ENCODE measurements at places on chromosomes 4 and X.

DNA sequence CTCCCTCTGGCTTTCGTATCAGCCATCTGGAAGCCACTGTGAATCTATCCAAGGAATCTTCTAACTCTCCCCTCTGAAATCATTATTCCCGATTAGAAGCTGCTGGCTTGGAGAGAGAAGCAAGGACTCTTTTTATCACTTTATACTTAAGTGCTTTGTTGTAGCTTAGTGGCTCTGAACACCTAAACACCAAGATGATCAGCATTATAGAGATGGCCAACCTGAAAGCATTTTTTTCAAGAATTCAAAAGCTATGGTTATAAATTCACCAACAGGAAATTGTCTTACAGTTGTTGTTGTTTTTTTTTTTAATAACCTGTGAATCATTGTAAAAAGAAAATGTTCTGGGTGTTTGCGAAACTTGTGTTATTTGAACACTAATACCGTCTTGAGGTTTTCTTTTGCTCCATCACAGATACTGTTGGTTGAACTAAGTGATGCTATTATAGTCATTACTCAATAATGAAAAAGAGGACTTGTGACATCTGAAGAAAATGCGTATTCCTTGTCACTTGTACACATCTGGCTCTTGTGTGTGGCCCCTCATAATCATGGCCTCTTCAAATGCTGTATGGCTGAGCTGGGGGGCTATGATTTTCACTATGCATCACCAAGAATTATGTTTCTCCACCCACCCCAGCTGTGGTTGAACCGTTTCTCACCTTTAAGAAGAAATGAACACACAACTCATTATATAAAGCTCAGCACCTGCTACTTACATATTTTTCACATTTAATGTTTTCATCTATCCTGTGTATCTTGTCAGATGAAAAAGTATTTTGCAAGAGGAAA lies 11.8 kb upstream of the SMIM43 start:
- DNase-seq = no peak

DNA sequence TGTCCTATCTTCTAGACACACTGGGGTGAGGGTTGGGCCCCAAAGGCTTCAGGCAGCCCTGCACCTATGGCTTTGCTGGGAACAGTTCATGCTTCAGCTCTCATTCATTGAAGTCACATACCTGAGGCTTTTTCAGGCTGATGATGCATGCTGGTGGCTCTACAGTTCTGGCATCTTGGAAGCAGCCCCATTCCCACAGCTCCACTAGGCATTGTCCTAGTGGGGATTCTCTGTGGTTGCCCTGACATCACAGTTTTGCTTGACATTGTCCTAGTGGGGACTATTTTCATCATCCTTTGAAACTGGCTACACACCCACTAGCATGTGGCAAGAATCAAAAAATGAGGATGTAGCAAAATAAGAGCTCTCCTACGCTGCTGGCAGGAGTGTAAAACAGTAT lies 37.7 kb upstream of the C4orf17 start:
- DNase-seq = no peak

GRCh38 chr4:120452001-120452400 lies 385.4 kb upstream of the MAD2L1 start:
- no peak for DNase-seq

- DNase-seq = no peak
Observed at GRCh38 chr4:58961925-58962324, 1851.7 kb upstream of the IGFBP7 start.

DNA sequence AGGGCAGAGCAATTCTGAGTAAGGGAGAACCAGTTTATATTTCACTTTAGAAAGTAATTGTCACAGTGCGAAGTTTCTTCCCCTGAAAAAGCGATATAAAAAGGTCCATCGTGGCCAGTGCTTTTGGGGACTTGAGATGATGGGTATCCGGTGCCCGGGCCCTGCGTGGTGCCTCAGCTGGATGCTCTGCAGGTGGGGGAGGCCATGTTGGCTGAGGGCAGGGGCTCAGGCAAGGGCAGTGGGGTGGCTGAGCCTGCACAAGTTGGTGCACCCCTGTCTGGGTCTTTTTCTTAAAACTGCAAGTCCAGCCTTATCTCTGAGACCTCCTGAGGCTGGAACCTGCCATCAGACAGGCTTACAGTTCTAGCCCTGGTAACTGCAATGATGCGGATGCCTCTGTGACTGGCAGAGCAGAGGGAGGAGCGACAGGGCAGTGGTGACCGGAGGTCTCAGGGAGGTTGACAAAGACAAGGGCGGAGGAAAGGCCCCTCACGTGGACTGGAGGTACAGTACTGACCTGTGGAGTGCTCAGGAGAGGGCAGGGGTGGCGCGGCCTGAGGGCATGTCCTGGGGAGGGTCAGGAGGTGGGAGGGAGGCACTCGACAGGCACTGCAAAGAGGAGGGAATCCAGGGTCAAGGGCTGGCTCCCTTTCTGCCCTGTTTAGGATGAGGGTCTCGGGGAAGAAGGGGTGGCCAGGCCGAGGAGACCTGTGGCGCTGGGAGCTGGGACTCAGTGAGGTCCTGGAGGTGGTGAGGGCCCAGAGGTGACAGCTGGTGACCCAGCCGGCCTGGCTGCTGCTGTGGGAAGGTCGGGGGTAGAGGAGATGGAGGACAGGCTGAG lies 1.8 kb downstream of the RGS12 start:
- DNase-seq = no peak

- no peak for DNase-seq
Observed at GRCh38 chr4:36676139-36677050, 395.0 kb downstream of the DTHD1 start.

DNA sequence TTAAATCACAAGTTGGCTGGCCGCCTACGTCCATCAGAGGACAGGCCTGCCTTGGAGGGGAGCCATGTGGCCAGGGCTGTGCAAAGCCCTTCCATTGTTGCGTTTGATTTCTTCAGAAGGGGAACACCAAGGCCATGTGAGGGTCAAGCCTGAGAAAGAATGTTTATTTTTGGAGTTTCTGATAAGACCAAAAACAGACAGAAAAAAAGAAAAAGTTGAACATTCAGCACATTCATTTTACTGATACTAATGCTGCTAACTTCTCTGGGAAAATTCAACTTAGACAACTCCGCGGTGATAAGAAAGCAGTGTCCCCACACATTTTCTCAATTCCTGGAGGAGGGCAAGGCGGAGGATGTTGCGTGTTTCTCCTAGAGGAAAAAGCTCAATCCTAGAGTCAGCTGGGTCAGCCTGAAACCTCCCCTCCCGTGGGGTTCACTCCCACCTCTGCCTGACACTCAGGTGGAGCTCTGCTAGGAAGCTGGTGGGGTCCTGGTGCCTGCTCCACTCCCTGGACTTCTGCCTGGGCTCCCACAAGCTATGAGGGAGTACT lies 63.5 kb downstream of the ANAPC4 start:
- no peak for DNase-seq

GRCh38 chrX:108347800-108348199 lies 90.4 kb downstream of the COL4A6 start:
- no peak for DNase-seq

GRCh38 chr4:3306450-3306849 lies 13.6 kb downstream of the RGS12 start:
- no peak for DNase-seq

DNA sequence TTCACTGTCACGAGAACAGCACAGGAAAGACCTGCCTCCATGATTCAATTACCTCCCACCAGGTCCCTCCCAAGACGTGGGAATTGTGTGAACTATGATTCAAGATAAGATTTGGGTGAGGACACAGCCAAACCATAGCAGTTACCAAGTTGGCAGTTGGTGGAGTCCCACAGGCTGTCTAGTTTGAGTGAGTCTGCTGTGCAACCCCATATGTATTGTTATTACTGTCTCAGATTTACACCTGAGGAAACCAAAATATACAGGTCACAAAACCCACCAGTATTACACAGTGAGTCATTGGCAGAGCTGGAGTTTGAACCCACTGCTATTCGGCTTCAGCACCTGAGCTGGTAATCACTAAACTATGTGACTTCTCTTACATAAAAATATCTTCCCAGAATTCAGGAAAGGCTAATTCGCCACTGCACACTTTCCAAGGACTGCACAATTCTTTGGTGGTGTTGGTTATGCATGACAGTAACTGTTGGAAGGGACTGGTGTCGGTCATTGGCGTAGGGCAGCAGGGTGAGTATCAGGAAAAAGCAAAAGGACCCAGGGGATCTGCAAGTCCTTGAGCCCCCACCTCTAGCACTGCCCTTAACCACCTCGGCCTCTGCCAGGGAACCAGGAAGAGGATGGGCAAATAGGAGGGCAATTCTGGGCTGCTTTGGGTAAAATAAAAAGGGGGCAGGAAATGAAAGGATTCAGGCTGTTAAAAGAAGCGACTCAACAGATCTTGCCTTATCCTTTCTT lies 110.1 kb downstream of the USP46 start:
- no peak for DNase-seq

- DNase-seq = no peak
Observed at GRCh38 chrX:130419263-130419662, 17.5 kb downstream of the RBMX2 start.

GRCh38 chrX:110746014-110746413 lies 49.6 kb downstream of the CHRDL1 start:
- no peak for DNase-seq

DNA sequence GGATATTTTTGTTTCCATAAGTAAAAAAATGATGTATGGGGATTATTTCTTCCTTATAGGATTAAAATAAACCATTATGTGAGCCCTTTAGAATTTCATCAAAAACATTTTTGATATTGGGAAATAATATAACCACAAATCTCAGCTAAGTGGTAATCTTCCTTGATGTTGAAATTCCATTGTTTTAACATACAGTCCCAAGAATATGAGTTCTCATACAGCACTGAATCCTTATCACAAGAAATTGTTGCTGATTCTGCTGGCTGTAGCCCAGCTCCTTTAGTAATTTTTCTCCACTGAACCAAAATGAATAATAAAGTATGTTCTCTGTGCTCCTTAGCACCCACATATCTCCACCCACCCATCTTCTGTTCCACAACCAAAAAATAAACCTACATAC lies 41.9 kb upstream of the FAM47B start:
- no peak for DNase-seq

DNA sequence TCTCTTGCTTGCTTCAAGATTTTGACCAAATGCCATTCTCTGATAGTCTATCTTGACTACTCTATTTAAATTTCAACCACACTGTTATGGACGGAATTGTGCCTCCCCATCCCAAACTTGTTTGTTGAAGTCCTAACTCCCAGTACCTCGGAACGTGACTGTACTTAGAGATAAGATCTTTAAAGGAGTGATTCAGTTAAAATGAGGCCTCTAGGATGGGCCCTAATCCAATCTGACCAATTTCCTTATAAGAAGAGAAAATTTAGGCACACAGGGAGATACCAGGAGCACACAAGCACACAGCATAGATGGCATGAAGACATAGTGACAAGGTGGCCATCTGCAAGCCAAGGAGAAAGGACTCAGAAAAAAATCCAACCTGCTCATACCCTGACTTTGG lies 269.9 kb downstream of the KCNIP4 start:
- DNase-seq = no peak

DNA sequence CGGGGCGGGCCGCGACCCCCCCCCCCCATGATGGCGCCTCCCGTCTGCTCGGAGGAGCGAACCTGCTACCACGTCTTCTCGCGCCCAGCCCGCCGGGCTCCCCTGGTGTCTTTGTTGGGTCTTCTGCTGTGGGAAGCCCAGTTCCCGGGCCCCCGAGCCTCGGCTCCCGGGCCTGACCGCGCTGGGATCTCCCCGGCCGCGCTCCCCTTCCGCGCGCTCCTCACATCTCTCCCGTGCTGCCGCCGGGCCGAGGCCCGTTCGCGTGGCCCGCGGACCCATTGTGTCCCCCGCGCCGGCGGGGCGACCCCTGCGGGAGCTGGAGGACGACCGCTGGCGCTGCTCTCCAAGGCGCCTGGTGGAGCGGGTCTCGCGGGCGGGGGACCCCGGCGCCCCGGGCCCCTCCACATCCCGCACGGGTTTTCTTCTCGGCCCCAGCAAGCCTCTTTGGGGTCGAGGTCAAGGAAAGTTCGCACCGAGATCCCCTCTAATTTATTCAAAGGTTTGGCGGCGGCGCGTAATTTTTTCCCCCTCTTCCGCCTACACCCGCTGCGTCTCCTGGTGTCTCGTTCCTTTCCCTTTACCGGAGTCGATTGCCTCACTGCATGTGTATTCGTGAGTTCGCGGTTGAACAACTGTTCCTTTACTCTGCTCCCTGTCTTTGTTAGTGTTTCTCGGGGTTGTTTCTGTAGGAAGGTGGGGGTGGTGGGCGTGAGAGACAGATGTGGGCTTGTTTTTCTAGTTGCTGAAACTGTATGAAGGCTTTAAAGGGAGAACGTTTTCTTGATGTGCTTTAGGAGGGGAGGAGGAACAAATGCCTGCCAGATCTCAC lies 770 bp downstream of the SMAD1 start:
- DNase-seq = peak; percentile 48

- peak; percentile 42 for DNase-seq
Observed at GRCh38 chr4:183183906-183184535, 85.0 kb downstream of the WWC2 start.

DNA sequence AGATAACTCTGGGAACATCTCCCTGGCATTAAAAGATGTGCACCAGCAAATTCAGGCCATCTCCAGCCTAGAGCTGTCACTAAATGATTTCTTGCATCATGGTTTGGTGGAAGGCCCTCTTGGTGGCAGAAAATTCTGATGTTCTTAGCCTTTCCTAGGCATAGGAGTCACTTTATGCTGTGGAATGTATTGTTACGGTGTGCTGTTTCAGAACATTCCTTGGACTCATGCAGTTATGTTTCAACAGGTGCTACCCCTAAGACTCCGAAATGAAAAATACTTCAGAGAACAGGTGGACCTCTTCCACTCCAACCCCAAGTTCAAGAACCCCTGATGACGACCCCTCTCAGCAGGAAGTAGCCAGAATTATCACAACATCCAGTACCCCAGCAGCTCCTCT lies 20.3 kb upstream of the PAPSS1 start:
- DNase-seq = no peak

DNA sequence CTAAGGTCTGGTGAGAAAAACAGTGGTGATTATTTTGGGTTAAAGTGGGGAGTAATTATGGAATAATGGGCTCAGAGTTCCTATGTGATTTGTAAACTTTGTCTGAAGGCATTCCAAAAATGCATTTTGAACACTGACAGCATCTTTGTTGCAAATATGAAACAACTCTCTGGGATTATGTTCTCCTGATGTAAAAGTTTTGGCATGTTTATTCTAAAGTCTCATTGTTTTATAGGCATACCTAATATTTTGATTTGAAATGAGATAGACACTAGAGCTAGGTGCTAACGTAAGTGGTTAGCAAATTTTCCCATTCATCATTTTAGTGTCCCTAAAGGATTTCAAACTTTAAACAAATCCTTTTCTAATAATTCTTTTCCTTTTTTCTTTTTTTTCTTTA lies 140.9 kb upstream of the ANXA3 start:
- no peak for DNase-seq

DNA sequence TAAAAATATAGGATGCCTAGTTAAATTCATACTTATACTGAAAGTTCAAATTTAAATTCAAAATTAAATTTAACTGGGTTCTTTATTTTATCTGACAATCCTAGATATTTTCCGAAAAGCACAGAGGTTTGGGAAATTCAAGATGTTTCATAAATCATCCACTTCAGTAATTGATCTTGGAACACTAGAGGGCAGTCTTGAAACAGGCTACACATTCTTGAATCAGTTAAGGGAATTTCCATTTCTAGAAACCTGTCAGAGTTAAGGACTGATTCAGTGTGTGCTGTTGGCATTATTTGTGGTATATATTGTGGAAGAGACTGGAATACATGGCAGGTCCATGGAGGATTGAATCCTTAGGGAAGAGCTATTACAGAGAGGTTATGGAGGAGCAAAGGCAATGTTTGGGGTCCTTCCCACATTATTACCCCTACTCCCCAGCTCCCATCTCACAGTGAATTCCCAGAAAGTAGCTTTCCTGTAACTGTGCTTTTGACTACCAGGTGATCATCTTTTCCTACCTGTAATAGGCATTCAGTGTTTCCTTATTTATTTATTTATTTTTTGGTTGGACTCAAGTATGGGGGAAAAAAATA lies 92.9 kb downstream of the EGF start:
- peak; percentile 65 for DNase-seq
